ENCODE measurements at places on chromosomes 6 and 20.

DNA sequence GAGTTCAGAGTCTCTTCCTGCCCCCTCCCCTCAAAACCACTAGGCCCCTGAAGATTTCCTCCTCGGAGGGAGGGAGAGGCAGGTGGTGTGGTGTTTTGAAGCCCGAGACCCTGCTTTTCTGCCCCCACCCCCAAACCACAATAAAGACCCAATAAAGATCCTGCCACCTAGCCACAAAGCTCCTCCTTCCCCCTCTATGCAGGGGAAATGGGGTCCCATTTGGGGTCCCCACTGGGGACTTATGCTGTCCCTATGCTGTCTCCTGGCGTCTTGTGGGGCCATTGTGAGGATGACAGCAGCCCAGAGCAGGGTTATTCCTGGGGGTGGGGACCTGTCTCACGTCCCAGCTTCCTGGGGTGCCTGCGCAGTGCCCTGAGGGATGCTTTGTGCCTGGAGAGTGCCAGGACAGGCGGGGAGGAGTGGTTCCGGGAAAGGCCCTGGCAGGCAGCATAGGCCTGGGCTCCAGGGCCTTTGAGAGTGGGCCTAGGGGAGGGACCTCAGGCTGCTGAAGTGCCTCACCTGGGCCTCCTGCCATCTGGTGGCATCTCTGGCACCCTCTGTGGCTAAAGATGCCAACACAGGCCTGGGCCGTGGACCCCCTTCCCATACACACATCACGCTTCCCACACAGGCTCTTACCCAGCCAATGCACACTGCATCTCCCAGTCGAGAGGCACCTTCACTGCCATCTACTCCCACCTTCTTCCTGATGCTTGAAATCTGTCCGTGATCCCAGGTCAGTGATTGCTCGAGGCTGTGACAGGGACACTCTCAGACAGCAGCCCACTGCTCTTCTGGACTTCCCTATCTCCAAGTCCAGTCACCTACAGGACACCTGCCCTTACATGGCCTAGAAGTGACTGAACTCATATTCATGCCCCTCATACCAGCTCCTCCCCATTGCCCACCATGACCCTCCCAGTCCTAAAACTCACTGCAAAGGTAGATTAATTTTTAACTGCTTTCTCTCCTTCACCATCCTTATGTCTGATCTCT, 7.9 kb upstream of the ARMC12 start:
- no peak for DNase-seq

DNA sequence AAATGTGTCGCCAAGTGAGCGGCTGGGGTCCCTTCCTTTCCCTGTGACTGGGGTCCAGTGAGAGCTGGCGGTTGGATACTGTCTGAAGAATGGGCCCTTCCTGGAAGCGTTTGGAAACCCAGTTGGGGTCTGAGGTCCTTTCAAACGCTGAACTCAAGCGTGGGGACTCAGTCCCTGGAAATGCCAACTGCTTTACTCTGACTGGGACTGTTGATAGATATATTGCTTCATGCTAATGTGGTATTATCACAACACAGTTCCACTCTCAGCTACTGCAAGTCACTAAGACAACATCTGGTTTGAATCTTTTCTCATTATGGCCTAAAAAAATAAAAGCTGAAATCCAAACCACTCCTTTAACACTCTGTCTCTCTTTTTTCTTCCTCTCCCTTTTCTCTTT, 23.7 kb upstream of the PSMF1 start:
- no peak for DNase-seq

DNA sequence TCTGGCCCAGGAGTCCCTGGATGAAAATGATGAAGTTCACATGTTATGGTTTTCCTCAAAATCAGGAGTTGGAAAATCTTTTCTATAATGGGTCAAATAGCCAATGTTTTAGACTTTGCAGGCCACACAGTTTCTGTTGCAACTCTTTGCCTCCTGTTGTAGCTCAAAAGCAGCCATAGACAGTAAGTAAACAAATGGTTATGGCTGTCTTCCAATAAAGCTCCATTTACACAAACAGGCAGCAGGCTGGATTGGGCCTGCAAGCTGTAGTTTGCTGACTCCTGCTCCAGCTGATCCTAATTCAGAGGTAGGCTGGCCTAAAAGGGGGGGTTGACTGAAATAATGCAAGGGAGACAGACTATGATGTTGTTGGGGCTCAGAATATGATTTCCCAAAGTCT, 33.0 kb downstream of the METTL24 start:
- DNase-seq = peak; percentile 82

GRCh38 chr20:58102744-58103516, 125.5 kb downstream of the ANKRD60 start:
- no peak for DNase-seq

DNA sequence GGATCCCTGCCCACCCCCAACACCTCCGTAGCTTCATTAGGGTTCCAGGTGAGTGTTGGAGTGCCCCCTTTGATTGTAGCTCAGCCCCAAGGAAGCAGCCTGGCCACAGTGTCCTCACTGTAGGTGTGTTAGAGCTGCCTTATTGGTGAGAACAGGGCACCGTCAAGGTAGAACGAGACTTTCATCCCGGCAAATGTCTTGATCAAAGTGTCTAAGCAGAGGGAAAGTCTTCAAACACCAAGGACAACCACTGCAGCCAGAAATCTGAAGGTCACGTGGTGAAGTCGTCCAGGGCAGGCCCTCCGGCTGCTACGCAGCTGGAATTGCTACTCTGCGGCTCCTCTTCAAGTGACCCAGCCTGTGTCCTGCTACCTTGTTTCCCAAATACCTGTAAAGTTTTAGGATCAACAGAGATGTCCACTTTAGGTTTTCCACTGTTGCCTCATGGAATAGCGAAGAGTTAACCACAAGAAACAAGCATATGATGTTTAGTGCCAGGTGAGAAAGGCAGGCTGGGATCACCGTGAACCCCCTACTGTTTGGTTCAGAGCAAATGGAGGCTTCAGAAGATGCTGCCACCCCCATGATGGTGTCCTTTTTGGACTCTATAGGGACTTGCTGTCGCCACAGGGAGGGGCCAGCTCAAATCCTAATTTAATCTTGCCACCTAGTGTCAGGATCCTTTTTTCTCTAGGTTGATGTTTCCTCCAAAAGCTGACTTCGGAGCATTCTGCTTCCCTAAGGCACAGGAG, 1.7 kb upstream of the DLL1 start:
- DNase-seq = peak; percentile 61

DNA sequence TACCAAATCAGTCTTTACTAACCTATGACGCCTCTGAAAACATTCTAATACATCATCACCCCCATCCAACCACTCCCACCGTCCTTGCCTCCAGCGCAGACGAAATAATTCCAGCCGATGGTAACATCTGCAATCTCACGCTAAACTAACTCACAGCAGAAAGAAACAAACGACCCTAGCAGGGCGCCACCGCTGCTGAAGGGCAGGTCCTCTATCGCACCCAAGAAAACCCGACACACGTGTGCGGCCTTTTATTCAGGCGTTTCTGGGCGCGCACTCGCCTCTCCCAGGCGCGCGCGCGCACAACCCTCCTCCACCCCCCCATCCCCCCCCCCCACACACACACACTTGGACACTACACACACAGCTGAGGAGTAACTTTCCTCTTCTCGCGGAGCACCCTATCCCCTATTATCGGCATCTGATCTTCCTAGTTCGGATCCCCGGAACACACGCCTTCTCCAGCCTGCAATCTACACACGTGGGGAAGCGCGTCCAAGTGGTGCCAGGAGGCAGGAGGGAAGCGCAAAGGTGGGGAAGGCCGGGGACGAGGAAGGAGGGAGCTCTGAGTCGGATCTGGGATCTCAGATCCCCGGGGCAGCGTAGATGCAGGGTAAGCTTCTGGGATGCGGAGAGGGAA, 1.4 kb downstream of the GFOD1 start:
- peak; percentile 48 for DNase-seq

DNA sequence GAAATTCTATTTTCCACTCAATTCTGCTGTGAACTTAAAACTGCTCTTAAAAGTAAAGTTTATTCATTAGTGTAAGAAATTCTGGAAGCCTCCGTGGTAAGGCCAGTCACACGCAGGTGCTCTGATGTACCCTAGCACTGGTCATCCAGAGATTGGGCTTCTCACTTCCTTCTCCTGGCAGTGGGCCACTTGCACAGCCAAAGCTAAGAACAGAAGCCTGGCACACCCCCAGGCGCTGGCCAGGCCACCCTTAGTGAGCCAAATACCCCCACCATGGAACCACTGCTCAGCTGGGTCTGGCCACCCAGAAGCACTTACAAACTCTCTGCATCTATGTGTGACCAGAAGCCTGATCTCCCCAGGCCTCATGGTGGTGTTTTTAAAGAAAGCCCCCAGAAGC, 35.3 kb upstream of the ARFGEF2 start:
- no peak for DNase-seq

DNA sequence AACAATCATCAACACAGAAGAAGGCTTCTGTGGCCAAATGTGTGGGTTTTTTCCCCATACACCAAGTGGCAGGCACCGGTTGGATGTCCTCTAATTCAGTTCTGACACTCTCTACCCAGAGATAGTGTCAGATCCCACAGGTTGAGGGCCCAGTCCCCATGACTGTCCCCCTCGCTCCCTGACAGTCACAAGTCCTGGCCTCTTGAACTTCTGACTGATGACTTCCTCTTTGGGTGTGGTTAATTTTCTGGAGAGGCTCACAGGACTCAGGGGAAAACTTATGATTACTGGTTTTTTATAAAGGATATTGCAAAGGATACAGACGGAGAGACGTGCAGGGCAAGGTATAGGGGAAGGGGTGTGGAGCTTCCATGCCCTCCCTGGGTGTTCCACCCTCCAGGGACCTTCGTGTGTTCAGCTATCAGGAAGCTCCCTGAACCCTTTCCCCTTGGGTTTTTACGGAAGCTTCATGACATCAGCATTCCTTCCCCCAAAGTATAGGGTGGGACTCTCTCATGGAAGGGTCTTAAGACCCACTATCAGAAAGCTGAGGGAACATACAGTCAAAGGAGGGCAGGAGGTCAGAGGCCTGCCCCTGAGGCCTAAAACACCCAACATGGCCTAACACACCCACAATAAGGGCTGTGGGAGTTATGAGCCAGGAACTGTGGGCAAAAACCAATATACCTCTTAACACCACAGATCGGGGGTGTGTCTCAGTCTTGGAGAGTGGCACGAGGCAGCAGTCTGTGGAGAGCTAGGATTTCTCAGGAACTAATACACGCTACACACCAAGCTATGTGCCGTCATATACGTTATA, 33.3 kb downstream of the FARS2 start:
- DNase-seq = no peak

GRCh38 chr6:3276174-3277167, 17.7 kb downstream of the PSMG4 start:
- DNase-seq = no peak

DNA sequence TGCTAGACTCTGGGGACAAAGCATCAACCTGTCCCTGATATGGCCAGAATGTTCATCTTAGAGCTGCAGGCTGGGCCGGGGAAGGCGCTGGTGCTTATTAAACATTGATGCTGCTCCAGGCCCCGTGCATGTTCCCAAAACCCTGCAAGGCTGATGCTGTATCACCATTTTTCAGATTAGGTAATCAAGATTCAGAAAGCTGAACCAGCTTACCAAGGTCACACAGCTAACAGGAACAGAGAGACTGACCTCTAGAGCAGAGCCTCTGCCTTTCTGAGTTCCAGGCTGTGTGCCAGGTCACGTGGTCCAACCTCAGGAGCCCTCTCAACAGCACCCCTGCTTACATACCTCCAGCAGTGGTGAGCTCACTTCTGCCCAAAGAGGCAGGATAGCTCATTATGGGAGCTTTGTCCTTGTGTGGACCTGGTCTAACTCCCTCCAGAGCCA, 16.1 kb upstream of the VSTM2L start:
- no peak for DNase-seq

- no peak for DNase-seq
Observed at GRCh38 chr6:4941782-4942672, 61.8 kb downstream of the RPP40 start.

DNA sequence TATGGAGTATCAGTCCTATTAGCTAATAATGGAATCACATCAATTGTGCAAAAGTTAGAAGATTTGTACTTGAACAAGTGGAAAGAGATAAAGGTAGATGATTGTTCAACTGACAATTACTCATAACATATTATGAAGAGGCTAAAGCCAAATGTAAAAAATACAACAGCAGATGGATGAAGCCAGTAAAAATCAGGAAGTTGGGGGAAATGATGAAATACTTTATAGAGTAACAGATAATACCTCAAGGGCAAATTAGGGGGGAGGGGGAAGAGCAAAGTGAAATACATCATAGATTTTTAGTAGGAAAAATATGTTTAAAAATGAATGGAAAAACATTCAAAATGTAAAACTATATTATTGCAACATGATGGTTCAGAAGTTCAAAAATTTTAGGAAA, 114.0 kb downstream of the PDSS2 start:
- DNase-seq = no peak

- no peak for DNase-seq
Observed at GRCh38 chr20:44209686-44210405, 725 bp downstream of the OSER1 start.

- no peak for DNase-seq
Observed at GRCh38 chr6:158168040-158168289, at the start of gene SERAC1. SERAC1 (minus strand) TSS chr6:158168262; CDS start chr6:158158363, 9,899 bp downstream.

DNA sequence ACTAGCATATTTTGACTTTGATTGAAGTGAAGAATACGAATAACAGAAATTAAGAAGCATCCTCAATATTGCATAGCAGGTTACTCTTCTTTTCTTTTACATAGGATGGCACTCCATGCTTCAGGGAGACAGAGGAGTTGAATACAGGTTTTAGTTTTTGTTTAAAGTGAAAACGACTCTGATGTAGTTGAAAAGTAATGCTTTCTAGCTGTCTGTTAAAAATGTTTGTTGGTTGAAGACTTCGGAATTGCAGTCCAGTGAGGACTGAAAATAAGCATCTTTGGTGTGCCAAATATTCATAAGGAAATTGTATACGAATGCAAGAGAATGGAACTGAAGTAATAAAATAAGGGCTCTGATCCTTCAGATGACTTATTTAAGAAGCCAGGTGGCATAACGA, 618 bp upstream of the SLC16A10 start:
- no peak for DNase-seq

DNA sequence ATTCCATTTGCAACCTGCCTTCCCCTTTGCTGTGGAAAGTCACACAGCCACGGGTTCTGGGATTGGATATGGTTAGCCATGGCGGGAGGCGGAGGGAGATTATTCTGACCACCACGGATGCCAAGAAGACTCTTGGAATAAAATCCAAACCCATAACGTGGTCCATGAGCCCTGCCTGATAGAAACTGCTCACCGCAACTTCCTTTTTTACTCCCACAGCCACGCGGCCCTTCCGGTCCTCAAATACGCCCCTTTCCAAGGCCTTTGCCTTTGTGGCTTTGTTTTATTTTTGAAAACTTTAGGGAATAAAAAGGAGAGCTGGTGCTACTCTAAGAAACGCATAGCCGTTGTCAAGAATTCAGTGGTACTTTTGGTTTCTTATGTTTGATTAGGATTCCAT, 602.5 kb upstream of the CDH4 start:
- DNase-seq = no peak
